Kasumi-1 (cell line): ENCODE measurements at places on chromosomes 4 and X.

- no peak for DNase-seq
Observed at GRCh38 chr4:28117084-28117682, 1256.5 kb downstream of the STIM2 start.

DNA sequence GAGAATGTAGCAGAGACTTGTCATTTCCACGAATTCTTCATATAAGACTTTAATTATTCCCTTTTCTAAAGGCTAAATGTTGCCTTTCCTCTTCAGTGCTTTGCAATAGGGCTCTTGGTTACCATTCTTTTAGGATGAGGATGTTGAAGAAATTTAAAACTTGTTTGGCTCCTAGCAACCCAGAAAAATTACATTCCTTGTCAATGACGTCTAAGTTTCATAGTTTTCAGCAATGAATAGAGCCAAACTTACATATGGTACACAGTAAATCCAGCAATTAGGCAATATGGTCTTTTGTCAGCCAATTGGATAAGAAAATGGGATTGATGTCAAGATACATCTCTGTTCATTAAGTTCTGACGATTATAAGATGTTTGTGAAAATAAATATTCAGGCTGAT is 1639.6 kb upstream of the PCDH10 start:
- no peak for DNase-seq

- no peak for DNase-seq
Observed at GRCh38 chrX:68343551-68343950, 89.7 kb downstream of the OPHN1 start.

DNA sequence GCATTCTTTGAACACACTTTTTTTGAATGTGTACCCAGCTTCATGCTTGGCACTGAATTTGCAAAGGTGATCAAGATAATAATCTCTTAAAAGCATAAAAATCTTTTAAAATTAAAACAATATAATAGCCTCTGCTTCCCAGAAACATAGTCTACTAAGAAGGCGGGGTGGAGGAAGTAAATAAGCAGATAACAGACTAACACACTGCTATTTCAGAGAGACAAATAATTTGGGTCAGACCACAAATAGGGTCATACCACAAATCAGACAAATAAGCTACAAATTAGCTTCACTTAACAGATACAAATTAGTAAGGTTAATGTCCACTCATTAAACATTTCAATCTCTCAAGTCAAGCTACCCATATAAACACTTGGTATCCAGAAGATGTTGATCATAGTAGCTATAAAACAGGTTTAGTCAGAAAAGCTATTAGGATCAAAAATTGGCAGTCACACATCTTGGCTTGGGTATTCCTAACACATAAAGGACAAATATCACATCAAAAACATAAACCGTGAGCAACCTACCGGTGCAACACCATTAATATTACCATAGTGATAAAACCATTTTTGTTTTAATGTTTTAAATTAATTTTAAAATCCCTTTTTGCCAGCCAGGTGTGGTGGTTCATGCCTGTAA is 47.3 kb downstream of the PPP3CA start:
- DNase-seq, result no peak

GRCh38 chr4:53771326-53771725 is 180.0 kb upstream of the LNX1 start:
- DNase-seq, result no peak

- DNase-seq, result peak; percentile 91
Observed at GRCh38 chr4:52014903-52015302, 5.3 kb downstream of the LRRC66 start.

DNA sequence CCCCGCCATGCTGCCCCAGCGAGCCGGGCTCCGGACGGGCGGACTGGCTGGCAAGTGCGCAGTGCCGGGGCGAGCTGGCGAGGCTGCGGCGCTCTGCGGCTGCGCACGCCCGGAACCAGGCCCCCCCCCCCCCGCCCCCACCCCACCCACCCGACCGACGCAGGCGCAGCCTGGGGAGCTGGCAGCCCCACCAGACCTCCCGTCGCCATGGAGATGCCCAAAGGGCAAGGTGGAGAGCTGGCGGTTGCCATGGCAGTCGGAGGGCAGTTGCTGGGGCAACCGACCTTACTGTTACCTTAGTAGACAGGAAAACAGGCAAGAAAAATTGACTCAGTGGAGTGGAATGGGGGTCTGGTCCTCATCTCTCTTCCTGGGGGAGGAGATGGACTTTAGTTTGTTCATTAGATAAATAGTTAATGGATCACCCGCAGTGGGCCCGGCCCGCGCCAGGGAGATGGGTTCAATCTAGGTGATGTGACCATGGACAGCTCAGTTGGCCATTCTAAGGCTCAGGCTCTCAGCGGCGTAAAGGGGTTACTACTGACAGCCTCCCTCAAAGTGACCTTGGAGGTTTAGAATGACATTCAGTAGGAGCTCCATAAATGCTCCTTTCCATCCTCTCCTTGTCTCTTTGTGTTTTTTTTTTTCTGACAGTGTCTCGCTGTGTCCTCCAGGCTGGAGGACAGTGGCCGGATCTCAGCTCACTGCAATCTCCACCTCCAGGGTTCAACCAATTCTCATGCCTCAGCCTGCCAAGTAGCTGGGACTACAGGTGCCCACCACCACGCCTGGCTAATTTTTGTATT is at the start of gene PCSK1N:
Gene PCSK1N, minus strand, starts transcription at position 87 of the 806 bp plus-strand sequence. Its CDS starts 78 bp downstream, at position 9.
- no peak for DNase-seq

GRCh38 chr4:168923526-168924194 is 86.4 kb downstream of the CBR4 start:
- peak; percentile 80 for DNase-seq

- DNase-seq, result no peak
Observed at GRCh38 chr4:81605271-81605670, 133.6 kb upstream of the RASGEF1B start.

DNA sequence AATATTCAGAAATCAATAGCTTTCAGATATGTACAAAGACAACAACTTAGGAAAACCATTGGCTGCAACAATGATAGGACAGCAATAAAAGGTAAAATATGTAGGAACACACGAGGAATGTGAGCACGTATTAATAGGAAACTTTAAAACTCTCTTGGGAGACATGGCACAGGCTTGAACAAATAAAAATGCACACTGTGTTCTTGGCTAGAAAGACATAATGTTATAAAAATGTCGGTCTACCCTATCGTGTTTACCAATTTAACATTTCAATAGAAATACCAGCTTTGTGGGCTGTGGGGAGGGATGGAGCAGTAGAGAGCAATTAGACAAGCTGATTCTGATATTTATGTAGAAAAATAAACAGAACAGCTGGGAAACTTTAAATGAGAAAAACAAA is 69.0 kb upstream of the FAM9B start:
- DNase-seq, result no peak

DNA sequence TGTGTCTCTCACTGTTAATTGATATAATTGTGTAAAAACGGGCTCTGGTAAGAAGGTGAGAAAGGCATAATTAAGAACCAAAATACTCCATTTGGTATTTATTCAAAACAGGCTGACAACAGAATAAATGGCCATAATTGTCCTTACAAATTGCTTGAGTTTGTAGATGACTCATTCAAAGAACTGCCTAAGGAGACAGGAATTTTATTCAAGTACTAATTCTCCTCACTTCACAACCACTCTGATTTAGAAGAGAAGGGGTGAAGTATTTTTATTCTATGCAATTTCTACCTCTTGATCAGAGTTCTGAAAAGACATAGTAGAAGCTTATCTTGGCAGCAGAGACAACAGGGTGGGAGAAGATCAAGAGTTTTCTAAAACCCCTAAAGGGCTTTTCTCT is 43.1 kb downstream of the ATP11C start:
- DNase-seq, result no peak

DNA sequence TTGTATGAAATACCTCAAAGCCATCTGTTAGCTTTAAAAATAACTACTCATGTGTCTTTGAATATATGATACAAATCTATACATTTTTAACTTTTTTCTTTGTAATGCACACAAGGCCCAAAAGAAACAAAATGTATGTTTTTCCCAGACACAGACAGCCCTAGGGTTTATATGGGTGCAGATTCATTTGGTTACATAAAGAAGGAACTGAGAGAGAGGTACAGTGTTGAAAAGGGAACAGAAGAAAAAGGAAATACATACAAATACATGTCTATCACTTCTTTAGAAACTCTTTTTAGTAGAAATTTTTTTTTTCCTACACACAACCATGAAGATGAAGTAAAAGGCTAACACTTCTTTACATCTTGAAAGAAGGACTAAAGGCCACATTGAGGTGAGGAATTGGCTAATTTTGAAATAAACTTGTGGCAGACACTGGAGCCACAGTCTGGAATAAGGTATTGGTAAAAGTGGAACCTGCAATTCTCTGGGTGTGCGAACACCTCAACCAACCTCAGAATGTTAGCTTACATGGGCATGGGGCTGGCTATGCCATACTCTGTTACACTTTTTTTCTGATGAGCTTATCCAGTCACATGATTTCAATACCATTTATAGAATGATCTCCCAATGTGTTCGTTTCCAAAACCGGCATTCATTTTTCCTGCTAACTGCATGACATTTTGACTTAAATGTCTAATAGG is 67.9 kb downstream of the FAM47C start:
- DNase-seq, result no peak

DNA sequence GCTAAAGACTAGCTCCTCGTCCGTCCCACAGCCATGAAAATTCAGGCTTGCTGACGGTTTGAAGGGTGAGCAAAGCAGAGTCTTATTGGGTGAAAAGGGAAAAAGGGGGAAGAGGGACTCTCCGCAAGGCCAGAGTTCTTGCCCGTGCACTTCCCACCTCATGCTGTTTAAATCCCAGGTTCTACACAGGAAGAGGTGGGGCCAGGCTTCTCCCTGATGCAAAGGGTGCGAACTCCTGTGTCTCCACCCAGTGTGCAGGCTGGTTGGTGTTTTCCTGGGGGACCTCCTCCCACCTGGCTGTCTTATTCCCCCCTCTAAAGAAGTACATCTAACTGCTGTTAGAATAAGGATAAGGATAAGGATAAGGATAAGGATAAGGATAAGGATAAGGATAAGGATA is 18.0 kb upstream of the LANCL3 start:
- no peak for DNase-seq

DNA sequence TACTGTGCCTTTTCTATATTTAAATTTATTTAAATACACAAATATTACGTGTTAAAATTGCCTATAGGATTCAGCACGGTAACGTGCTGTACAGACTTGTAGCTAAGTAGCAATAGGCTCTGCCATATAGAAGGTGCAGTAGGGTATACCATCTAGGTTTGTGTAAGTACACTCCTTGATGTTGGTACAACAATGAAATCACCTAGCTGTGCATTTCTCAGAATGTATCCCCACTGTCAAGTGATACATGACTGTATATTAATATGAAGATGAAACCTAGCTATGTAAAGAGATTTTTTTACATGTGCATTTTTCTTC is 431.2 kb downstream of the KCTD8 start:
- DNase-seq, result no peak

- DNase-seq, result peak; percentile 83
Observed at GRCh38 chr4:105474099-105474518, 247 bp upstream of the PPA2 start.

DNA sequence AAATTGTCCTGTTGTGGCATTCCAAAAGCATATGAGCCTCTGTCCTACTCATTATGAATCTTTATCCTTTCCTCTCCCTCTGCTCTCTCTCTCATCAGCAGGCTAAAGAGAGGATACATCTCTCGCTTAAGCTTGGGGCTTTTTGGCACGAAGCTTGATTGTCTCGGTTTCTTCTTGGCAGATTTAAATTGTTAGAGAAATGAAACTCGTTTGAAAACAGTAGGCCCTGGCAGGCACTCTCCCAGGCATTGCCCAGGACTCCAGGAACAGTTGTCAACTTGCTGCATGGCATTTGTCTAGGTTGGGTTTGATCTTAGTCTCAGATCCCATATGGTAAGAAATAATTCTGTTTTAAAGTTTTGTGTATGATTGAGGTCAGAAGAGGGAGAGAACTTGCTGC is 35.5 kb downstream of the NAA11 start:
- DNase-seq, result no peak

GRCh38 chrX:87663421-87663820 is 145.8 kb downstream of the KLHL4 start:
- no peak for DNase-seq

- DNase-seq, result no peak
Observed at GRCh38 chr4:184951668-184952160, 66.6 kb upstream of the HELT start.

GRCh38 chr4:122710434-122711308 is 21.8 kb upstream of the BBS12 start:
- no peak for DNase-seq

GRCh38 chrX:129449148-129449547 is 74.1 kb downstream of the SMARCA1 start:
- peak; percentile 9 for DNase-seq

GRCh38 chr4:115664285-115664684 is 550.9 kb upstream of the NDST4 start:
- DNase-seq, result no peak

GRCh38 chr4:168475745-168476144 is 4.5 kb downstream of the DDX60L start:
- no peak for DNase-seq

DNA sequence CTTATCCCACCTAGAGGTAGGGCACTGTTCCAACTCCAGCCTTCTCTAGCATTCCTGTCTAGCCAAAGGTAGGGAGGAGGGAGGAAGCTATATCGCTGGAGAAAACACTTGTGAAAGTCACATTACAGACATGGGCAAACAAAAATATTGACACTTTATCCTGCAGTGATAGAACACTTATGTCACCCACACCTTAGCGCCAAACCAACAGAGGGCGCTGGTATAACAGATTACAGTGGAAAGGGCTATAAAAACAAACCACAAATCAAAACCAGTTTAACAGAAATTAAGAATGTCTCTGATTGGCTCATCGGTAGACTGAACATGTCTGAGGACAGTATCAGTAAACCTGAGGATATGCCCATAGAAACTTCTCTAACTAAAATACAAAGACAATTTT is 451.3 kb downstream of the TLL1 start:
- DNase-seq, result peak; percentile 21

GRCh38 chr4:22315628-22316027 is 200.2 kb downstream of the ADGRA3 start:
- peak; percentile 66 for DNase-seq

DNA sequence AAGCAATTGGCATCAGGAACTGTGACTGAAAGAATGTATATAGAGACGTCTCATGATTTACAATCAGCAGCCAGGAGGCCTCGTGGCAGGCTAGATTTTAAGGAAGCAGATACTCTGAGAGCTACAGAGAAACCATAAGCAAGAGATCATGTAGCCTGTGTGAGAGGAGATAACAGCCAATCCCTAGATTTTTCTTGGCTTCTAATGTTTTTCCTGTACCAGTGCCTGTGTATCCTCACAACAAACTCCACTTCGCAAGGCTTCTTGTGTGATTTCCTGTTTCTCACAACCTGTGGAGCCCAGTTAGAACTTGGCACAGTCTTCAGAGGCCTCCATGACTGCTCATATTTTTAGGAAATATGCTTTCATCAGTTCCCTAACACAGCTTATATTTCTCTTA is 147.9 kb downstream of the PTCHD1 start:
- DNase-seq, result no peak

- DNase-seq, result no peak
Observed at GRCh38 chr4:98179951-98180350, 36.7 kb upstream of the STPG2 start.

- DNase-seq, result no peak
Observed at GRCh38 chrX:54180403-54180802, 2.7 kb downstream of the FAM120C start.

DNA sequence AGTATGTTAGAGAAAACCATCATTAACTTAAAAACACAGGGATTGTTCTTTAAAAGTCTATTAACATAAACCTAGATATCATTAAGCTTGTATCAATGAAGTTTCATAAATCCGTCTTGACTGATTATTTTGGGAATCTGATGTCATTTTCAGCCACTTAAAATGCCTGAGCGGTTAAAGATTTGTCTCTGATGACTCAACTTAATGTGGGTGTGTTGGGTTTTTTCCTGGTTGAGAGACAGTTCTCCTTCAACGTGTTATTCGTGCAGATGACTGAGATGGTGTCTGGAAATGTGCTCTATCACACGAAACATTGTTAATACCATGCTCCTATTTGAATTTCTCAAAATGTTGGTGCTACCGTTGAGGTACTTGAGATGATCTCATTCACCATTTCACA is 227.3 kb upstream of the TENM3 start:
- no peak for DNase-seq
